Activated T-helper 1 cell treated with anti-CD3 and anti-CD28 coated beads, Interleukin-12 subunit alpha, Interleukin-12 subunit beta, Interleukin-2, Interleukin-4 antibody, amounts not matched to agents 30 ng/mL and 10 ng/mL and 1 ng/mL, durations not matched to agents 14 hours and 24 hours and 36 hours (primary cell): ENCODE measurements at places on chromosomes 7 and 10. TPM values are rescaled to one million over a fixed set of nuclear protein-coding genes. Genes with fewer than 3 reads are reported as not detected.

EN2 gene
- total RNA-seq = not detected in 2 replicates

GRCh38 chr10:65231148-65231547, 1694.7 kb upstream of the LRRTM3 start:
- H3K27me3 ChIP-seq = no peaks in the 10 kb centered on the region
- no peaks in the 10 kb centered on the region for H3K4me1 ChIP-seq
- DNase-seq = no peak
- no peak overlapping the region for H3K27ac ChIP-seq

DNA sequence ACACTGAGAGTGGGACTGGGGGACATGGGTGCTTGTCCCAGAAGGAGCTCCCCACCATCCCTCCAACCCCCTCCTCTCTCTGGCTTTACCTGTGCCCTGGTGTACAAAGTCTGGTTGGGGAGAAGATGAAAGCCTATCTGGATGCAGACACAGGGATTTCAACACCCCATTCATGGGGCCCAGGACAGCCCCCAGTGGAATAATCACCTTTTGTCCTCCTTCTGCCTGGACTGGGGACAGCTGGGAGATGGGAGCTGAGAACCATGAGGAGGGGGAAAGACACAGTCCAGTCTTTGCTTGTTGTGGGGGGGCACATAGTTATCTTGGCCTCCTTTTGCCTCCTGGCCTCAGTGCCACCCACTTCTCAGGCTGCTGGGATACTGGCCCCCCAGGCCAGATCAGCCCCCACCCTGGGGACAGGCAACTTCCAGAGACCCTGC, 1.4 kb downstream of the SSC4D start:
- no peak overlapping the region for H3K4me3 ChIP-seq
- peaks cover 4% of the 10 kb centered on the region for H3K27me3 ChIP-seq
- DNase-seq = no peak
- H3K27ac ChIP-seq = no peak overlapping the region

GDF2 gene
- not detected in 2 replicates for total RNA-seq

DNA sequence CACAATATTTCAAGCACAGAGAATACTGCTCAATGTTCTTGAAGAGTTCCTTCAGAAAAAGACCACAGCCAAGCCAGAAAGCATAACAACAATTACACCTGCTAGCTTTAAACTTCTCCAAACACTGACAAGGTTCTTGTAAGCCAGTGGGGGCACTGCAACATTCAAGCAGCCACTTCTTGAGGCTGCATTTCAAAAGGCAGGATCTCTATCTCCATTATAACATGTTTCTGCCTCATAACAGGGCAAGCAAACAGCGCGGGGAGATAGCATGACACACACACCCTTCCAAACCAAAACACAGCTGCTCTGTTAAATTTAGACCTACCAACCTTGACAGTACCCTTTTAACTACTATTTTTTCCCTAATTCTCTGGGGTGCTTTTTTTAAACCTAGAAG, 30.8 kb downstream of the CHCHD3 start:
- no peaks in the 10 kb centered on the region for H3K4me1 ChIP-seq
- no peaks in the 10 kb centered on the region for H3K27me3 ChIP-seq
- no peak overlapping the region for H3K4me3 ChIP-seq
- DNase-seq = no peak
- no peak overlapping the region for H3K27ac ChIP-seq

DNA sequence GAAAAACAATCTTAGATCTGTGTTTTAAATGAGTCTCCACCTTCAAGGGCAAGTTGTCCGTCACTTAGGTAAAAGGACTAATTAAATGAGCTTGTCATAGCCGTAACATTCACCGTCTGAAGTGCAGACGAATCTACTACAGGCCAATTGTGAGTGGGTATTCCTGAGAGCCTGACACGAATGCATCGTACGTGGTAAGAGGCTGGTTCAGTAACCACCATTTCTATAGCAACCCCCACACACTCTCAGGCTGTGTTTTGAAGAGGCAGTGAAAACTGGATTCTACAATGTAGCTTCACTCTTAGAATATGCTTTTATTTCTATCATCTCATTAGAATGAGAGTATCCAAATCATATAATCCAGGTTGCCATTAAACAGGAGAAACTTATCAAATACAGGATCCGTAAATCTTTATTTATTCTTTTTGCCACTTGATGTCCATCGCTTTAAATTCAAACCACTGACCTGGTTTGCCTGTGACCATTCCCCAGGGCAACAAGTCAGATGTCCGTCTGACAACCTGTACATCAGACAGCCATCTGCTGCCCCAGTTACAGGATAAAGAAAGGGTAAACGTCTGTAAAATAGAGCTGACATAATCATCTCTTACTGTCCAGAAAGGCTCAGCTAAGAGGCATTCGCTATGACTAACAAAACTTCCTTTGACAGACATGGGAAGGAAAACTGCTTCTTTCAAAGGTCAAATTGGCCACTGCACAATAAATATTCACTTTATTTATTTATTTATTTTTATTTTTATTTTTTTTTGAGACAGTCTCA, 70.3 kb upstream of the NMT2 start:
- H3K27ac ChIP-seq = no peak overlapping the region
- no peaks in the 10 kb centered on the region for H3K36me3 ChIP-seq
- no peak for DNase-seq
- H3K4me3 ChIP-seq = no peak overlapping the region
- no peaks in the 10 kb centered on the region for H3K4me1 ChIP-seq

DNA sequence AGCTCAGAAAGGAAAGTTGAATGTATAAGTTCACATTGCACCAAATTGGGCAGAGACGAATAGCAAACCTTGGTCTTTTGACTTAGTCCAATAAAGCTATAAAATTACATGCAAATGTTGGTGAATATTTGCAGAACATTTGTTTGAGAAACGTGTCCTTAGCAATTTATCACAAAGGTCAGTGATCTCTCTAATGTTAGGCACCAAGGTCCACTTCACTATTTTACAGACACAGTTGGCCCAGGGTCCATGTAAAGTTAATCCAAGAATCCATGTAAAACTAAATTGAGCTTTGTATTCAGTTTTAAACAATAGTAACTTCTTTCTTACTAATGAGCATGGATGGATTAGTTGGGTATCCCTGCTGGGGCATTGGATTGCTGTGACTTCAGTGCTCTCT, 617.7 kb downstream of the NRG3 start:
- no peaks in the 10 kb centered on the region for H3K4me1 ChIP-seq
- DNase-seq = no peak
- no peak overlapping the region for H3K27ac ChIP-seq
- H3K27me3 ChIP-seq = no peaks in the 10 kb centered on the region
- H3K36me3 ChIP-seq = no peaks in the 10 kb centered on the region
- H3K4me3 ChIP-seq = no peak overlapping the region

DNA sequence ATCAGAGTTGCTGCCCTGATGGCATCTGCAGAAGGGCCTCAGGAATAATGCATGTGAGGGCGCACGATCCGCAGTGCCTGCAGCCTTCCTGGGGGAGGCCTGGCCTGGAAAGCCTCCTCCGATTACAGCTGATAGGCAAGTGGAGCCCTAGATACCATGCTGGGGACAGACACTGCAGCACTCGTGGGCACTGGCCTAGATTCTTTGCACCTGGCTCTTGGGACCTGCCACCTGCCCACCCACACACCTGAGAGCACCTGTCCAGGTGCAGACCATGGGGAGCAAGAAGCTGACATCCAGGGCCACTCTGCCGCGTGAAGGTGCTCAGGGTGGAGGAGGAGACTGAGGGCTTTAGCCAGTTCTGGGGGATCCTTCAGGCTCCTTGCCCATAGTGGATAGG, 14.8 kb downstream of the YKT6 start:
- no peak for DNase-seq
- H3K27me3 ChIP-seq = no peaks in the 10 kb centered on the region
- H3K36me3 ChIP-seq = peaks cover 23% of the 10 kb centered on the region
- H3K4me3 ChIP-seq = no peak overlapping the region
- no peak overlapping the region for H3K27ac ChIP-seq

PDZD7 gene
- total RNA-seq = 0.47 and 0.54 TPM in 2 replicates

DNA sequence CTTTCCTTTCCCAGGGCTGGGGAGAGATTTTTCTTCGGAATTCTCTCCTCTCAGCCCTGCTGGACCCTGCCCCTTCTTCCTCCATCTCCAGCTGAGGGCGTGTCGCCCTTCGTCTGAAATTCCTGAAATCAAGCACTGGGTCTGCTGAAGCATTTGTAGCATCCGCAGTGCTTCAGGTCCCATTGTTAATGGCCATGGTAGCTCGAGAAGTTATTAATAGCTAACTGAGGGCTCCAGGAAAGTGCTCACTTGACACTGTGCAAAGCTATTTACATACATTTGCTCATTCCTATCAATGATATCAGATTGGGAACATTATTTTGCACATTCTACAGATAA, 515 bp downstream of the FAM149B1 start:
- peaks cover 22% of the 10 kb centered on the region for H3K36me3 ChIP-seq
- DNase-seq = no peak
- peak overlapping the region; percentile 91 for H3K27ac ChIP-seq
- peaks cover 37% of the 10 kb centered on the region for H3K4me1 ChIP-seq

OR6B1 gene
- total RNA-seq = not detected in 2 replicates

DNA sequence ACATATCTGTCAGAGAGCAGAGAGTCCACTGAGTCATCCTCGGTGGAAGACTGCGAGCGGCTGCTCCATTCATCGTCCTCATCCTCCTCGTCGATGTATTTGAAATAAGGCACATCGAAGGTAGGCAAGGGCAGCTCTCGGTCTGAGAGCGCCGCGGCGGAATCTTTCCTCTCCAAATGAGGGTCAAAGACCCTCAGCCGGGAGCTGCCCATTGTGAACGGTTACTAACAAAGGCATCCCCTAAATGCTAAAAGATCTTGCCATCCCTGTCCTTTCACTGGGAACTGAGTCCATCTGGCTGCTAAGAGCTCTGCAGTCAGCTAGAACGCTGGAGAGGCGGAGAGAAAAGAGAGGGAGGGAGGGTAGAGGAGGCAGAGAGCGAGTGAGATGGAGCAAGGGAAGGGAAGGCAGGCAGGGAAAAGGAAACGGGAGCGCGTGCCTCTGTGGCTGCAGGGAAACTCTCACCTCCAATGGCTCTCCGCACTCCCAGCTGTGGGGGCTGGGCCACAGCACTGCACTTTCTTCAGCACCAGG, 163.4 kb downstream of the RAPGEF5 start:
- H3K27ac ChIP-seq = no peak overlapping the region
- H3K36me3 ChIP-seq = no peaks in the 10 kb centered on the region
- peaks cover 6% of the 10 kb centered on the region for H3K27me3 ChIP-seq
- no peak for DNase-seq

OPALIN gene
- not detected in 2 replicates for total RNA-seq

DNA sequence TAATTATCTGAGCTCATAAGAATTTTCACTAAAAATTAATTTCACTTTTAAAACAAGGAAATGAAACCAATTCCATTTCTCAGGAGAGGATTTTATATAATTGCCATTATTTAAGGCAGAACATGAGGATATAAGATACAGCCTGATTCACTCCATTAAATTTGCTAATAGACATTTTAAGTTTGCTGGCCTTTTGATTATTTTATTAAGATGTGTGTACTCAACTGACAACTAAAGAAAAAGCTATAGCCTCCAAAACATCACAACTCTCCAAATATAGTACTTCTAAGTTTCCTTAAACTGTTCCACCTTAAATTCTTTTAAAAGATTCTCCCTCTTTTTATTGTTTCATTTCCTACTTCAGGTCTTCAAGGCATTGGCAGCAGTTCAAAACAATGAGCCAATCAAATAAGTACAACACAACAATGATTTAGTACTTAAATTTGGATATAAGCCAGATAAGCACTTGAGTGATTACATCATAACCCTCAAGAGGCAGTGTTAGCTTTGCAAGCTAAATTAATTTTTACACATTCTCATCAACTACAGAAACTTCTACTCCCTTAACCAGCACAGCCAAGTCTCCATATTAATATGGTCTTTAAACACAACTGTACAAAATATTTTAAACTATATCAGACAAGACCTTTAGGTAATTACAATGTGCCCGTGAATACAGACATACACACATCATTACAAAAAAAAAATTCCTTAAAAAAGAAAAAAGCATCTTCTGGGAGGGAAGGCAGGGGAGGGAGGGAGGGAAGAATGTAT, 121.8 kb downstream of the KMT2C start:
- peaks cover 4% of the 10 kb centered on the region for H3K36me3 ChIP-seq
- H3K4me3 ChIP-seq = no peak overlapping the region
- no peaks in the 10 kb centered on the region for H3K27me3 ChIP-seq
- no peak for DNase-seq
- H3K27ac ChIP-seq = no peak overlapping the region

DNA sequence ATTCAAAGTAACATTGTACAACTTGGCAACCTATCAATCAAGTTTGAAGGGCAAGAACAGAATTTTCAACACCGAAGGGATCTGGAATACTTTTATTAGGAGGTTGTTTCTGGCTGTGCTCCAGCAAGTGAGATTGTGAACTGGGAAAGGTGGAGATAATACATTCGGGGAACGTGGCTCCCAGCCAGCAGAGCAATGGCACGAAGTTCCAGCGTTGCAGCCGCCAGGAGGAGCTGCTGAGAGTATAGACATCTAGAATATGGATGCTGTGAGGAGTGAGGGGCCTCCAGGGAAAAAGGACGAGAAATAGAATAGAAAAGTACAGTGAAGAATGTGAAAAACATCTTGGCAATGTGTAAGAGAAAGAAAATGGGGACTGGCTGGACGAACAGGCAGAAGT, 69.5 kb downstream of the TCERG1L start:
- H3K4me1 ChIP-seq = no peaks in the 10 kb centered on the region

GRCh38 chr7:31074403-31075085, 22.4 kb downstream of the ADCYAP1R1 start:
- no peak for DNase-seq
- H3K36me3 ChIP-seq = no peaks in the 10 kb centered on the region
- peaks cover 3% of the 10 kb centered on the region for H3K27me3 ChIP-seq
- no peak overlapping the region for H3K4me3 ChIP-seq
- no peak overlapping the region for H3K27ac ChIP-seq

GRCh38 chr10:2836921-2837662, 230.3 kb upstream of the PFKP start:
- no peak overlapping the region for H3K4me3 ChIP-seq
- no peaks in the 10 kb centered on the region for H3K4me1 ChIP-seq
- peaks cover 15% of the 10 kb centered on the region for H3K27me3 ChIP-seq
- H3K36me3 ChIP-seq = no peaks in the 10 kb centered on the region
- no peak for DNase-seq

DNA sequence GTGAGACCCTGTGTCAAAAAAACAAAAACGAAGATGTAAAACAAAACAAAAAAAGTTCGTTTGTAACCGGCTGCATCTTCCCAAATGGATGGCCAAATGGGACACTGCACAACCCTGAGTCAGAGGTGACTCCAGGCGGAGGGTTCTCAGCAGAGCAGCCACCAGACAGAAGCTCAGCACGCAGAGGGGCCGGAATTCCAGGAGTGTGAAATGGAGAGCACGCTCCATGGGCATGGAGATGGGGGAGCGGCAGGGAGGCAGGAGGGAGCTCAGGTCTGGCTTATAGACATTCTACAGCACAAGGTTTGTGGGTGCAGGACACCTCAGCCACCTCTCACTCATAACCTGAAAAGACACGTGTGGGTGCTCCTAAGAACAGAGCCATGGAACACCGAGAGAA, 227.0 kb downstream of the MAD1L1 start:
- H3K27me3 ChIP-seq = no peaks in the 10 kb centered on the region
- no peaks in the 10 kb centered on the region for H3K36me3 ChIP-seq
- H3K4me1 ChIP-seq = no peaks in the 10 kb centered on the region
- H3K27ac ChIP-seq = no peak overlapping the region

PLCE1 gene
- total RNA-seq = not detected in 2 replicates

ENTPD1 gene
- 25.8 and 26.3 TPM in 2 replicates for total RNA-seq
